HepG2 (cell line): ENCODE measurements at places on chromosomes 16 and 17. TPM values are rescaled to one million over a fixed set of nuclear protein-coding genes. Genes with fewer than 3 reads are reported as not detected.
A peak's percentile ranks its signal among the peaks of the same experiment; 100 is the strongest.

NOG gene
- total RNA-seq: not detected in 2 replicates

ATP2A3 gene
- not detected in 2 replicates for total RNA-seq

AURKB gene
- 67.7 and 75.3 TPM in 2 replicates for total RNA-seq

SEPTIN1 gene
- 0.18 and 0.27 TPM in 2 replicates for total RNA-seq

C16orf78 gene
- total RNA-seq: not detected in 2 replicates

- peak; percentile 30 for DNase-seq
Observed at GRCh38 chr17:2395258-2396181, 5.3 kb downstream of the MNT start.

DNA sequence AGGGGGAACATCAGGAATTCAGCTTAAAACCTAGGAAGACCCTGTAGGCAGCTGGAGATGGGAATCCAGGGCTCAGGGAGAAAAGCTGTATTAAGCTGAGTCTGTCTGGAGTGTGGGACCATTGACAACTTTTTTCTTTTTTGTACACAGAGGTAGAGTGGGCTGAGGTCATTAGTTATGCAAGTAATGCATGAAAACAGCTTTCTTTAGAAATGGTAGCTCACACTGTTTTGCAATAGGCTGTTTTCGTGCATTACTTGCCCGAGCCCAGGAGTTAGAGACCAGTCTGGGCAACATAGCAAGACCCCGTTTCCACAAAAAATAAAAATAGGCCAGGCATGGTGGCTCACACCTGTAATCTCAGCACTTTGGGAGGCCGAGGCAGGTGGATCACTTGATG, 46.5 kb downstream of the KATNIP start:
- DNase-seq: no peak

GRCh38 chr16:4734730-4735535, 596 bp downstream of the DNAAF8 start:
- peak; percentile 61 for DNase-seq

DNA sequence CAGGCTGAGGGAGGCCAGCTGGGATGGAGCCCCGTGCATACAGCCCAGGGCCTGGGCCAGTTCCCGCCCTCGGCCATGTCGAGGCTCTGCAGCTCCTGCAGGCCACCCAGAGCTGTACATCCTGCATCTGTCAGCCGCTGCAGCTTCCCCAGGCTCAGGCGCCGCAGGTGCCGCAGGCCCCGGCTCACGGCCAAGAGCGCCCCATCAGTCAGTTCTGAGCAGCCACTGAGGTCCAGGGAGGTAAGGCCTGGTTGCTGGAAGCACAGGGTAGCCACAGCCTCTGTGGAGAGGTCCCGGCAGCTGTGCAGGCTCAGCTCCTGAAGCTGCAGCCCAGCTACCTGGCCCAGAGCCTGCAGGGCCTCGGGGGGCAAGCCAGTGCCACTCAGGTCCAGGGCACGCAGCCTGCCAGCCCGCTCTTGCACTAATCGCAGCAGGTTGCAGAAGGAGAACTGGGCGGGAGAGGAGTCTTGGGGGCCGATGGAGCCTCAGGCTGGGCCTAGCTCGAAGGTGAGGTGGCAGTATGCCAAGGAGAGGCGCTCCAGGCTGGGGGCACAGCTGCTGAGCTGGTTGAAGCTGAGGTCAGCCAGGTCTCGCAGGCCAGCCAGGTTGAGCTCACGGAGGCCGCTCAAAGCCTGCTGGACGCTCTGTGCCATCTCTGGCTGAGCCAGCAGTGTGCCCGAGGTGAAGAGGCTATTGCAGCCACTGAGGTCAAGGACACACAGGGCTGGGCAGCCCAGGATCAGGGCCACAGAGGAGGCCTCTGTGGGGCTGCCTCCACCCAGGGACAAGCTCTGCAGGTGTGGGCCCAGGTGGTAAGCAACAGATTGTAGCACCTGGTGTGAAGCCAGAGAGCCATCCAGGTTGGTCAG, 11.4 kb downstream of the ELMO3 start:
- peak; percentile 33 for DNase-seq

- DNase-seq: no peak
Observed at GRCh38 chr17:76783146-76783545, 45.2 kb downstream of the MFSD11 start.

DNA sequence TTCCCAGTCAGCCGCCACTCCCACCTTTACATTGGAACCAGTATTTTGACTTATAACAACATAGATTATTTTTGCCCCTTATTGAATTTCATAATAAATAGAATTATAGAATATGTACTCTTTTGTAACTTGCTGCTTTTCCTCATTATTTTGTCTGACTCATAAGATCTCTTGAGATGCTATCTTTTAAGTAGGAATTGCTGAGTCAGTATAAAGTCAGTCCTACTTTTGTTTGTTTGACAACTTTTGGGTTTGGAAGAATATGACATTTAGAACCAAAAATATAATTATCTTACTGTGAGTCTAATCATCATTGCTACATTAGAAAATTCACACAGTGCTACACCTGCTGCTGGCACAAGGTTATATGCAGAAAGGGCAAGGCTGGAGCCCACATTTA, 69.7 kb downstream of the STXBP4 start:
- DNase-seq: no peak

DNA sequence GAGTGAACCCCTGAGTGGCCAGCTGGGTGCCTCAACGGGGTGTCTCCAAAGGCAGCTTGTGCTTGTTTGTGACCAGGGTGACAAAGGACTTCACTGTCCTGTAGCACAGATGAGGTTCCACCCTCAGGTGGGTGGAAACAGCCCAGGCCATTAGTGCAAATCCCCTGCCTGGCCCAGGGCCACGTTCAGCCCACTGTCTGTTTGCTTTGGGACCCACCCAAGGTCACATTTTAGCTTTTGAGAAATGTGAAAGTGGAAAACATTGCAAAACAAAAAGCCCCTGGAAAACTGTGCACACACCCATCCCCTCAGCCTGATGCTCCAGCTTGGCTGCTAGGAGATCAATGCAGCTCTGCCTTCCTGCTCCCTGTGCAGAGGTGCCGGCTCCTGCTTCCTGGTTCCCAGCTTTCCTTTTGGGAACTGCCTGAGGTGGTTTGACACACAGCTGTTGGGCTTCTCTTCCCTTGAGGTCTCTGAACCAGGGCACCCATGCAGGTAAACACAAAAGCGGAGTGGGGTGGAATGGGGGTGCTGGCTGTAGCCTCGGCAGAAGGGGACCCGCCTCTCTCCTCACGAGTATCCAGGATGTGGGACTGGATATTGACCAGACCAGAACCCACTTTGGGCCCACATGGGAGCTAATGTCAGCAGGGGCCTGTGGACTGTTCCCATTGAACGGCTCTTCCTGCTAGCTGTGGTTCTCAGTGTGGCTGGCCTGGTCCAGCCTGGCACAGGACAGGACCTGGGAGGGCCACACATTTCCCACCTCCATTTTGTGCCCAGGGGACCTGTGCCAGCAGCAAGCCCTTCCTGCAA, 7.9 kb upstream of the SPHK1 start:
- DNase-seq: peak; percentile 100
